ENCODE measurements at places on chromosomes 3 and 15. TPM values are rescaled to one million over a fixed set of nuclear protein-coding genes. Genes with fewer than 3 reads are reported as not detected.
A peak's percentile ranks its signal among the peaks of the same experiment; 100 is the strongest.

- DNase-seq = no peak
Measured at GRCh38 chr3:110773413-110773954, 298.1 kb upstream of the NECTIN3 start.

GRCh38 chr15:91776104-91776503 lies 77.4 kb upstream of the SLCO3A1 start:
- no peak for DNase-seq

- no peak for DNase-seq
Measured at GRCh38 chr3:43963208-43963607, 272.5 kb downstream of the ABHD5 start.

GRCh38 chr3:43203022-43203421 lies 83.3 kb upstream of the SNRK start:
- DNase-seq = no peak

- DNase-seq = peak; percentile 31
Measured at GRCh38 chr3:65605876-65606432, 432.8 kb downstream of the MAGI1 start.

GRCh38 chr3:194483850-194484249 lies 3.0 kb downstream of the ATP13A3 start:
- no peak for DNase-seq

- no peak for DNase-seq
Measured at GRCh38 chr3:48990636-48991469, 812 bp downstream of the P4HTM start.

- no peak for DNase-seq
Measured at GRCh38 chr3:8768364-8769087, 887 bp downstream of the OXTR start.

DNA sequence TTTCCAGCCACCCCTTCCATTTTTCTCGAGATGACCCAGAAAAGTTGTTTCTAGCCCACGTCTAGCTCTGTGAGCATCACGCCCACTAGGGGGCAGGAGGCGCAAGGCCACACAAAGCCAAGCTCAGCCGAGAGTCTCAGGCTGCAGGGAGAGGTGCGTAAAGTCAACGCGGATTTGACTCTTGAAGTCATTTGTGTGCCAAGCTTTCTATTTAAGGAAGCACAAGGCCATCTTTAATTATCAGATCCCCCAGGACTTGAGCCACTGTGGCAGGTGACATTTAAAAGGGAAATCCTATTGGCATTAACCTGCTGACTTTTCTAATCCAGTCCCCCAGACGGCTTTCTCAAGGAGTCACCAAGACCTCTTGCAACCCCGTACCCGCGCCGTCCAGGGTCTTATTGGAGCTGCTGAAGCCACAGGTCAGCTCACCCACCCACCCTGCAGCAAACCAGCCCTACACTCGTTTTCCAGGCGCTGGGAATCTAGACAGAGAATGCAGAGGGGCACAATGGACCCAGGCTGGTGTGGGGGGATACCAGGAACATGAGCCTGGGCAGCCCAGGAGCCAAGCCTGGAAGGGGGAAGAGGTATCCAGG lies 62.1 kb downstream of the CAPN7 start:
- peak; percentile 94 for DNase-seq

GRCh38 chr15:73930790-73931281 lies 4.6 kb downstream of the LOXL1 start:
- DNase-seq = no peak

DNA sequence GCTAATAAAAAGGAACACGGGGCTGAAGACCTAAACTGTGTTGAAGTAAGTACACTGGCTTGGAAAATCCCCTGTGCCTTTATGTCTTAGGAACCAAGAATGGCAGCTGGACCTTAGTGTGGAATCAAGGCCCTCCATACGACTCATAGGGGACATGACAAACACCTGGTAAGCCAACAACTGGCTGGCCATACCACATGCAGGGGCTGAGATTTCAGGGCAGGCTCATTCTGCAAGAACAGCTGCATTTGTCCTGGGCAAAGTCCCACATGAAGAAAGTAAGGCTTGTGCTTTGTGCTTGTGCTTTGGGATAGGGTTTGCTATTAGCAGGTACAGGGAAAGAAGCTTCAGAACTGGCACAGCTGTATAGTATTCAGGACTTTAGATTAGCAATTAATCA lies 18.0 kb downstream of the ETV5 start:
- no peak for DNase-seq

DNA sequence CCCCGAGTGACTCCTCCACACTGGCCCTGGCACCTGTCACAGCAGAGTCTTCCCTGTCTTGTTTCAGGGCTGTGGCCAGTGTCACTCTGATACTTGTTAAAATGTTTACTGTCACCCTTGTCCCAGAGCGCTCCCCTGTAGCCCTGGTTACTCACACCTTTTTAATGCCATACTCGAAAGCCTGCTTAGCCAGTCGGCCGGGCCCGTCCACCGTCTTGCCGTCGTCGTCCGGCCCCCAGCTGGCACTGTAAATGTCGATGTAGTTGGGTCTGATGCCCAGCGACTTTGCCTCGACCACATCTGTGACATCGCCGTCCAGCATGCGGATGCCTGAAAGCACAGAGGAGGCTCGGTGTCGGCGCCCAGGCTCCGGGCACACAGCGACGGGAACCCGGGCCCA lies 91.3 kb downstream of the PCSK6 start:
- peak; percentile 29 for DNase-seq

DNA sequence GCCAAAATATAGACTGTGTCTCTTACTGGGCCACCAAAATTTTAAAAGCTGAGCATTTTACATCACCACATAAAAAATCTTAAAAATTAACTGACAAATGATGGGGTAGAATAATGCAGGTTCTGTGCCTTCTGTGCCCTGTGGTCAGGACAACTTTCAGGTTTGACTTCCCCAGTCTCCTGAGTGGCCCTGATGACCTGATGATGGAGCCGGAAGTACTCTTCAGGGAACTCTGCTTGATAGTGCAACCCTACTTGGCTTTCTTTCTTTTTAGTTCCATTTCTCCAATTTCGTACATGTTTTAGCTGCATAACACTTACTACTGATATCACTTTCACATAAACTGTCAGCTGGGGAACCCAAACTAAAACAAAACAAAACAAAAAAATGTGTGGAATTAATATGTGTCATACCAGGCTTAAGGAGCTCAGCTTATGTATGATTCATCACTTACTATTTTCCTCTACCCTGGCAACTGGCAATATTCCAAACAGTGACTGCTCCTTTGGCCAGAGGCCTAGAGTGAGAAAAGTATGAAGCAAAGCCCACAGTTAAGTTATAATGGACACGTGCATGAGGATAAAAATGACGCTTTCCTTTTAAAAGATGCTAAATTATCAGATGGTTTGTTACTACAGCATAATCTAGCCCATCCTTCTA lies 194.3 kb downstream of the BCHE start:
- peak; percentile 58 for DNase-seq

GRCh38 chr3:67418426-67419217 lies 235.8 kb downstream of the SUCLG2 start:
- DNase-seq = no peak

- no peak for DNase-seq
Measured at GRCh38 chr3:10775259-10775658, 40.8 kb upstream of the SLC6A11 start.

DNA sequence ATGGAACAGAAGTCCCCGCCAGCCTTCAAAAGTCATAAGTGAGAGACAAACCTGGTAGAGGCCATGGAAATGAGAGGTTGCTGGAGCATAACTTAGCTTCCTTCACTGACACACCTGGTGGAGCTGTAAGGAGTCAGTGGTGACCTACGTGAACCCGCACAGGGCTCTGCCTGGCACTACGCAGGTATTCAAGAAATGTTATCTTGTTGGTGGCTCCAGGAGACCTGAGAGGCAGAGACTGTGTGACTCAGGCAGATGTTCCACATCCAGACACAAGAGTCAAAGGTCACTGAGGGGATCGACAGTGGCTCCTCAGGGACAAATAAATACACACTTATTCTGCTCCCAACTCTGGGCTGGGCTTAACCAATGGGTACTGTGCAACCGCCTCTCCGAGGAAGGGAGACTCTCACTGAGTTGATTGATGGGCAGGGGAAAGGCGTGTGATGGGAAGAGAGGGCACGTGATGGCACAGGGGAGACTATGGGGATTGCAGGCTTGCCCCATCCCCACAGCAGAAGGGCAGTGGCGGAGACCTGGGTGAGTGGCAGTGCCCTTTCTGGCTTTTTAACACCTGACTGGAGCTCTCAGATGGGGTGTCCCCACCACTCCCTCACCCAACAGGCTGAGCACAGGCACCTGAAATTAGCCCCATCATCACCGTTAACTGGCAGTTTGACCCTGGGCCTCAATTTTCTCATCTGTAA lies 111.7 kb upstream of the SMAD3 start:
- DNase-seq = no peak

FBXW12 gene
- total RNA-seq = not detected

ROBO1 gene
- total RNA-seq = 32.1 TPM

CHRNA3 gene
- total RNA-seq = 0.81 TPM

PLA2G4E gene
- not detected for total RNA-seq

MELTF gene
- 0.48 TPM for total RNA-seq

ANKDD1A gene
- 35.0 TPM for total RNA-seq

PIGB gene
- 9.5 TPM for total RNA-seq

SMAD3 gene
- total RNA-seq = 7.2 TPM

ONECUT1 gene
- 0.06 TPM for total RNA-seq

NIPA2 gene
- 75.9 TPM for total RNA-seq

ETV5 gene
- total RNA-seq = 70.9 TPM

SPRED1 gene
- 19.1 TPM for total RNA-seq

CADM2 gene
- 0.42 TPM for total RNA-seq

C3orf70 gene
- total RNA-seq = 0.79 TPM

COL6A5 gene
- total RNA-seq = not detected

MCTP2 gene
- 16.2 TPM for total RNA-seq

PRR23B gene
- not detected for total RNA-seq

EDEM1 gene
- 34.8 TPM for total RNA-seq

Measured in adrenal gland (tissue), 19 donors.